CD4-positive, alpha-beta T cell treated with Interleukin-1 beta for 1 hour (primary cell): ENCODE measurements at places on chromosomes 2 and 18.

- DNase-seq, result no peak
These were observed 182.4 kb downstream of the CELF4 start for GRCh38 chr18:37383036-37383785.

DNA sequence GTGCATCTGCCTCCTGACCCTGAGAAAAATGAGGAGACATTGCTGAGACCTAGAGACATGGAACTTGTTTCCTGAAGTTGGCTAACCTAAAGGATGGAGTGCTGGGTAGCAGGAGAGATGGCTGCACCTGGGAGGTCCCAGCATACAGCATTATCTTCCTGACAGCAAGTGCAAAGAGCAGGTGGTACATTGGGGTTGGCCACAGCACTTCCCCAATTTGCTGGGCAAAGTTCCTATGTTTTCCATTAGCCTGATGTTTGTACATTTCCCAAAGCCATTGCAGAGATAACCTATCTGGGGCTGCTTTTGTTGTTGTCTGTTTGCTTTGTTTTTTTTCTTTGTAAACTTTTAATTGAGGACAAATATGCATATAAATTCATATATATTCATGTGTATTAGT is 296.7 kb downstream of the HRH4 start:
- no peak for DNase-seq

DNA sequence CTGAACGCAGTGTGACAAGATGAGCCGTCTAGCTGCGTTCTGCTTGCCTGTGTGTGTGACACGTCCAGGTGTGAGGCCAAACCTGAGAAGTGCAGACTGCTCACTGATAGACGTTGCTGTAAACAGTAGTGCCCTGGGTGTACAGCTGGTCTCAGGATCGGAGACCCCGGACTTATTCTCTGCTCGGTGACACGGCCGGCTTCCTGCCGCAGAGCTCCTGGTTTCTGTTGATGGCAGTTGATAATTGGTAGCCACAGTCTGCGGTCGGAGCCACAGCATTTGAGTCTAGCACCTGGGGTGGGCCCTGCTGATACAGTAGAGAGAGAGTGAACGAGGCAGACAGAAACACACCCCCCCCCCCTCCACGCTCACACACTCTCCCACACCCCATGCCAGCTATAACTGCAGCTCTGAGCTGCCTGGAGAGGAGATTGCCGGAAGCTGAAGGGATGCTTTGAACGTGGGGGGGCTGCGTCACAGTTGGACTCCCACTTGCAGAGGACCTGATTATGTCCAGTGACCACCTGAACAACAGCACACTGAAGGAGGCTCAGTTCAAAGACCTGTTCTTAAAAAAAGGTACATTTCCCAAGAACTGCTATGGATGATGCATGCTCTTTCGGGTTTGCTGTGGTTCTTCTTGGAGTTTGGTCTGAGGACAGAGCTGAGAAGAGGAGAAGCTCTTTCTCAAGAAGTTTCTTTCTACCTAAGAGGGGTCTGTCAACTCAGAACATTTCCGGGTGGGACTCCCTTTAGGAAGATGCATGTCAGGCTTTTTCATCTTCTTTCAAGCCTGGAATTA is 114.0 kb downstream of the FAM210A start:
- DNase-seq, result peak; percentile 78

- DNase-seq, result no peak
These were observed 53.1 kb downstream of the TTC27 start for GRCh38 chr2:32680942-32681341.

- no peak for DNase-seq
These were observed 34.9 kb downstream of the C18orf54 start for GRCh38 chr18:54392543-54393023.

- no peak for DNase-seq
These were observed 26.1 kb downstream of the KCTD18 start for GRCh38 chr2:200483729-200484198.

- no peak for DNase-seq
These were observed 95.9 kb upstream of the SPTBN1 start for GRCh38 chr2:54360055-54360792.
